ENCODE measurements at places on chromosomes 5 and 9.
A peak's percentile ranks its signal among the peaks of the same experiment; 100 is the strongest.

DNA sequence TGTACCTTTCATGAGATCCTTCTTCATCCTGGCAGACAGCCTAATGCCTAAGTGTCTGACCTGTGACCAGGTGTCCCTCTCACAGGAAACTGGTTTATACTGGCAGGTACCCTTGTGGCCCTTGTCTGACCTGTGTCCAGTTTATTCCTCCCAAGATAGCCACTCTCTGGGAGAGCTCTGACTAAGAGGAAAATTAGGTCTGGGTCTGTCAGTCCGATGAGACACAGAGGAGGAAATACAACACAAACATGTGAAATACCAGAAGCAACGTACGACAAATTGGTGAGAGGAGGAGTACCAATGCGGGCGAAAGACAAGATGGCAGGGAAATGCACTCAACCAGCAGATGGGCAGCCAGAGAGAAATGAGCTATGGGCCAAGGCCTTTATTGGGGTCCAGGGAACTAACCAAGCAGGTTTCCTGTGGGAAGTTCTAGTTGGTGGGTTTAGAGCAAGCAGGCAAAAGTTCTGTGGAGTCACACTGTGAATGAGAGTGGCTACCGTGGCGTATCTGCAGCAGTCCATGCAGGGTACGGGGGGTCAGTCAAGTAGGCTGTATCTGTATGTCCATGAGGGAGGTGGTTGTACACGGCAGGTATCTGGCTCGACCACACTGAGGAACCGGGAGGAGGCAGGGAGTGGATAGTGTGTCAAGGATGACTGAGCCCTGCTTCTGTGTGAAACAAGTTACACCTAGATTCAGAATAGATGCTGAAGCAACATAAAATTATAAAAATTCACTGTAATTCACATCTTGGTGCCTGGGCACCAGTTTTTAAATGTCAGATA lies 109.0 kb downstream of the MLLT3 start:
- DNase-seq, result no peak

DNA sequence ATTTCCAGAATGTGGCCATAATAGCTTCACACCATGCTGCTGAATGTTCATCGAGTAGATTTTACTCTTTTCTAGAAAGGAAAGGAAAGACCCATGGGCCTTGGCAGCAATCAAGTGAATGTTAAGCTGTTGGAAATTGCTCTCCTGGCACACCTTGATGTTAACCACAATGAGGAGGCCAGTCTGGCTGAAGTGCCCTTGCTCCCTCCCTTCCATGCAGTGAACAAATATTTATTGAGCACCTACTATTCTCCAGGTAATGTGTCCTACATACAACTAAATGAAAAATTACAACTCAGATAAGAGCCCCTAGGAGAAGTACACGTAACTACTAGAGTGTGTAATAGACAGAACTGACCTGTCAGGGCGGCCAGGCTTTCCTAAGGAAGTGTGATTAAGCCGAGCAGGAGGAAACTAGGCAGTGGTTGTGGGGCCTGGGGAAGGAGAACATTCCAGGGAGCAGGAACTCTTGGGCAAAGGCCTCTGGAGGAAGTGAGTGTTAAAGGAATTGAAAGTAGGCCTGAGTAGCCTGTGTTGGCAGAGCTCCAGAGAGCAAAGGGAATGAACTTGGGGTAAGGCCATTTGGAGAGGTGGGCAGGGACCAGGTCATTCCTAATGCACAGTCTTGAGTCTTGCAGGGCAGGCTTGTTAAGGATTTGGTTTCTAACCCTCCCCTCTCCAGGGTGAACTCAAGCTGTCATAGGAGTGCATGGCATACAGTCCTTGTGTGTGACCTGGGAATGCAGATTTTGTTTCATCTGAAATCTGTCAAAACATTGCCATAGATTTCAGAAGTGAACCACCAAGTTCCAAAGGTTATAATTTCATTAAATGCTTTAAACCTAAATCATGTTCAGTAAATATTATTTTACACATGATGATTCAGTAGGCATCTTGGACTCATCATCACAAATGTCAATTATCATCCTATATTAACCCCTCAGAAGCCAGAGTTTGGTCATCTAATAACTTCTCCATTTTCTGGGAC lies 9.0 kb upstream of the ZSWIM6 start:
- DNase-seq, result no peak

DNA sequence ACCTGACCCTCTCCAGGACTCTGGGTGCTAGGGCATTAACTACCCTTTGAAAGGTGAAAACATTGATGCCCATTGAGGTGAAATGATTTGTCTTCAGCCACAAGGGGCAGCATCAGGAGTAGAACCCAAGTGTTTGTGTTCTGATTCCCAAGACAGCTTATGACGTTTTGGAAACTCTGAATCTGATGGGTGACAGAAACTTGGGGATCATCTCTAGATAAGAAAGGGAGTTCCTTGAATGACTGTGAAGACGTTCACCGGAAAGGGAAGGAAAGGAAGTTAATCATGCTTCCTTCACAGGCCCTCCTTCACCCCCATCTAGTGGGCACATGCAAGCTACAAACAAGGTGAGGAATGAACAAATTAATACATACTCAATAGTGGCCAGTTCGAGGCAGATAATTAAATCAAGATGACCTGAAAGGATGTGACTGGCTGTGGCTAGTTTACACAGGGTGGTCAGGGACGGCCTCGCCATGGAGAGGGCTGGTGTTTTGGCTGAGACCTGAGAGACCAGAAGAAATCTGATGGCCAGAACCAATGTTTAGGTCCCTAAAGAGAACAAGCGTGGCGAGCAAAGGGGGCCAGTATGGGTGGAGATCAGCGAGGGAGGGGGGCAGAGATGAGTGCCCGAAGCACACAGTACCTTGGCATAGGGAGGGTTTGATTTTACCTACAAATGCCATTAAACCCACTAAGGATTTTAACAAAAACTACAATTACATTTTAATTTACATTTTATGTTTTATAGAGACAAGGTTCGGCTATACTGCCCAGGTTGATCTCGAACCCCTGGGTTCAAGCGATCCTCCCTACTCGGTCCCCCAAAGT lies 937 bp upstream of the SLC26A2 start:
- peak; percentile 92 for DNase-seq

DNA sequence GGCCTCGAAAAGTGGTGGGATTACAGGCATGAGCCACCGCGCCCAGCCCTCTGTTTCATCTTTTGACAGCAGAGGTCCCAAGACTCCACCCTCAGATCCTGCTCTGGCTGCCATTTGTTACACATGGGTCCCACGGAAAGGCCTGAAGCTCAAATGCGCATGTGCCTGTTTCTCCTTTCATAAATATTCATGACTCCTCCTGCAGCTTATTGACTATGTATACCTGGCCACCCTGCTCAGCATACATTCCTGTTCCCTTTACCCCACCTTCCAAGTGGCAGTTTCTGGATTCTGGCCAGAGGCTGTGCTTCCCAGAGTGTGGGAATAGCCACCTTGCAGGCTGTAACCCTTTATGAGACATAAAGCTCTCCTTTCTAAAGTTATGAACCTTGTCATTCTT lies 46.5 kb downstream of the AUH start:
- DNase-seq, result no peak

- DNase-seq, result peak; percentile 22
Observed at GRCh38 chr5:133754575-133755169, 142.3 kb upstream of the FSTL4 start.

DNA sequence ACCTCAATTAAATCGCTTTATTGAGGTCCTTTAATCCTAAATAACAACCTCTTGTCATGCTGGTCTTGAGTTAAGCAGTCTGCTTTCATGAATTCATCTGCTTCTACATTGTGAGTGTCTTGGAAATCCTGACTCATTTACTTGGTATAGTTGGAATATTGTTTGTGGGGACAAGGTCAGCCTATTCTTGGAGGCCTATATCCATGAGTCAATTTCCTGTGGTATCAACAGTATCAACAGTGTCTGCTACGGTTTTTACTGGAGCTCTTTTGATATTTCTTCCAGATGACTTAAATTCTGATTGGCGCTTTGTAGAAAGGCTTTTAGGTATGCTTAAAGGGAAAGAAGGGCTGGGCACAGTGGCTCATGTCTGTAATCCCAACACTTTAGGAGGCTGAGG lies 71.2 kb upstream of the PARP8 start:
- no peak for DNase-seq

GRCh38 chr9:33350310-33350709 lies 52.1 kb downstream of the AQP7 start:
- no peak for DNase-seq

DNA sequence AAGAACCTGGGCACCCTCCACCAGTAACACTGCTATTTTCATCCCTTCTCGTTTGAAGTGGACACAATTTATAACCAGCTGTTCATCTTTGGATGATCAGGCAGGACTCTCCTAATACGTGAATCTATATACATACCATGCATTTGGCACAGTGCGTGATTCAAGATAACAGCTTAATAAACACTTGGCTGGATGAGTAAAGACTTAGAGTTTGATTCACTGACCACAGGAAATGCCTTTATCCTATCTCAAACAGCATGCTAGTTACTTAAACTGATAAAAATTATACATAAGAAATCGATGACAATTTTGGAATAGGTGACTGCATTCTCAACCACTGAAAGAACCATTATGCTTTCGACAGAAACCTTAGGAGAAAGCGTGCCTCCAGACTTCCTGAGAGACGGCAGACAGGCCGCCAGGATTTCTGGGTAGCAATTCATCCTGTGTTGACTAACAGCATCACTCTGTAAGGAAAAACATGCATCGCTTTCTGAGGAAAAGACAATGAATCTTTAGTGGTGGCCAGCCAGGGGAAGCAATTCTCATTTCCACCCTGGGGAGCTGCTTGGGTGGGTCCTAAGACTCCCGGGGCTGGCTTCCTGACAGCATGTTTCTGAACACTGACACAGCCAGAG lies 9.7 kb downstream of the MRPL36 start:
- DNase-seq, result no peak

DNA sequence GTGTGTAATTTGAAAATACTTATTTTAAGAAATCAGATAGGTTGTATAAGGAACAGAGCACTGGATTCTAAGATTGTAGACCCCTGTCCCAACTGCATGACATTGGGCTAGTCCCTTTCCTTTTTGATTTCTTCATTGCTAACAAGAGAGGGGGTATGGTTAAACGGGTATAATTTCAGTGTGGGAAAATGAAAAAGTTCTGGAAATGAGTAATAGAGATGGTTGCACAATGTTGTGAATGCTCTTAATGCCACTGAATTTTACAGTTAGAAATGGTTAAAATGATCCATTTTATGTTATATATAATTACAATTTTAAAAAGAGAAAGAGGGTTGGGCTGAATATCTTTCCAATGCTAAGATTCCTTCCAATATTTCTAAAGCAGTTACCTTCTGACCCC lies 103.3 kb upstream of the LHFPL2 start:
- no peak for DNase-seq

GRCh38 chr9:76835571-76836283 lies 70.2 kb downstream of the PRUNE2 start:
- DNase-seq, result no peak

GRCh38 chr5:95045181-95045965 lies 239.5 kb downstream of the MCTP1 start:
- no peak for DNase-seq

DNA sequence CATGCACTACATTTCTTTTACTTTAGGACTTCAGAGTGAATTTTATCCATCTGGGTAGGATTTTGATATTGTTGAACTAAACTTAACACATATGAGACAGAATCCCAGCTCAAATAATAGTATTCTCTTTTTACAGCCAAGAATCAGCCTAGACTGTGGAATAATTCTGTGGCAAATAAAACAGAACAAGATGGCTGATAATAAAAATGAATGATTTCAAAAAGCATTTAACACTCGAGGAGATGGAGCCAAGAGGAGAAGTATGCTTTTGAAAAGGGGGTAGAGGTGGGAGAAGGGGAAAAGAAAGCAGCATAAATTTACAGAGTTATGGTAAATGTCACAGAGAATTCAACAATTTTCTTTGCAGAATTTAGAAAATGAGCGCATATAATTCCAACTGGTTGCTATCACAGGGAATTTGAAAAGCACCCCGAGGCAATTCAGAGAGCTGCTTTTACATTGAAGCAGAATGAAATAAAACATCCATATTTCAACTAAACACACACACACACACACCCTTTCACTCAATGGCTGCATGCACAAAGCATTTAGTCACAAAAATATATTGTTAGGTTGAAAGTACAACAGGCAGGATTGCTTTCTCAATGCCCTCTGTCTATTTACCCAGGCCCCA lies 60.2 kb upstream of the DMAC1 start:
- no peak for DNase-seq

GRCh38 chr5:138128334-138128733 lies 10.9 kb downstream of the NME5 start:
- DNase-seq, result no peak

DNA sequence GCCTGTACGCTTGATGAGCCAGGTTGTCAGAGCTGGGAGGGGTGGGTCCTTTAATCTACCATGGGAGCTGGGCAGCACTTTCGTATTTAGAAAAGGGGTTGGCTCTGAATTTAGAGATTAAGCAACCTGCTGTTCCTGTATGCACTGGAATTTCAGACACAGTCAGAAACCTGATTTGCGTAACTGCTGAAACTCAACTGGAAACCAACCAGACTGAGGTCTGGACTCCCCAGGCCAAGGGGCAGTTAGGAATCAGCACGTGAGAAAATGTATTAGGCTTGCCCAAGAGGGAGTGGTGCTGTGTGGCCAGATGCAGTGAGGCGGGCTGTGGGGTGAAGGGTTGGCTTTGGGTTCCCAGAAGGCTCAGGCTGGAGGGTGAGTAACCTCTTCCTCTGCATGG lies 235.0 kb downstream of the GOLPH3 start:
- DNase-seq, result no peak

DNA sequence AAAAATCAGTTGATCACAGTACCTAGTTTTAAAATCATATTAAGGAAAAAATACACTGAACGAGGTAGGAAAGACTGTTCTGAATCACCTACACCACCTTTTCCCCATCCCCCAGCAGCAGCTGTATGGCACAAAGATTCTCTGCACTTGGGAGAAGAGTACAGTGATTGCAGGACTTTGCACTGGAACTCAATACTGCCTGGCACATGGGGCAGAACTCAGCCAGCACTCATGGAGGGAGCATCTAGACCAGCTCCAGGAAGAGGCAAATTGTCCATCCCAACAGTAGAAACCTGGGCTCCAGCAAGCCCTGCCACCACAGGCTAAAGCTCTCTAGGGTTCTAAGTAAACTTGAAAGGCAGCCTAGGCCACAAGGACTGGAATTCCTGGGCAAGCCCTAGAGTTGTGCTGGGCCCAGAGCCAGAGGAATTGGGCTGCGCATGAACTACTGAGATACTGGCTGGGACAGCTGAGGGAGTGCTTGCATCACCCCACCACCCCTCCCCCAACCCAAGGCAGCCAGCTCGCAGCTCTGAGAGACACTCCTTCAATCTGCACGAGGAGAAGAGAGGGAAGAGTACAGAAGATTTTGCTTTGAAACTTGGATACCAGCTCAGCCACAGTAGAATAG lies 654.4 kb upstream of the CDH6 start:
- DNase-seq, result no peak

- DNase-seq, result no peak
Observed at GRCh38 chr5:157892974-157893373, 34.0 kb upstream of the CLINT1 start.

DNA sequence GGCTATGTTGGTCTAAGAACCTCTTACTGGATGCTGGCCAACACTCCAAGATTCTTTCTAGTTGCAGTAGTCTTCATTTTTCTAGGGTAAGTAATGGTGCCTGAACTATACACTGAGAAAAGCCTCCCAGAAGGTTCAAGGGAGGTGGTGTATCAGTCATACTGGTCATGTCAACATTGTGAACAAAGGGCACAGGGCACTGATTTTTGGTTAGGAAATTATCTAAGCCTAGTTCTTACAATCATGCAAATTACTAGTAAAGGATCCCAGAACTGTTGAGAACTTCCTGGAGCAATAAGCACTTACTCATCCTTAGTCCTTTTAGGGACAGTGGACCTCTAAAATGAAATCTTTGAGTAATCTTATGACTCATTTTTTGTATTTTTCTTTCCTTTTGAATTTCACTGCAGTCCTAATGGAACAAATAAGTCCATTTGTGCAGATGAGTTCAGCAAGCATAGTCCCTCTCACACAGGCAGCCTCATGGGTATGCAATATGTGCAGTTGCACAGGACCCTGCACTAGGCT lies 21.1 kb upstream of the CDC42SE2 start:
- DNase-seq, result no peak

Measured in hematopoietic multipotent progenitor cell treated with erythropoietin and hydrocortisone succinate and interleukin-3 and kit ligand, for 17 days (in vitro differentiated cells).